Effector memory CD4-positive, alpha-beta T cell (primary cell): ENCODE measurements at places on chromosomes 11 and 22.

- DNase-seq: no peak
Observed at GRCh38 chr11:120208777-120209176, 2.1 kb upstream of the OAF start.

GRCh38 chr11:12221051-12221535, 110.7 kb downstream of the MICAL2 start:
- DNase-seq: no peak

DNA sequence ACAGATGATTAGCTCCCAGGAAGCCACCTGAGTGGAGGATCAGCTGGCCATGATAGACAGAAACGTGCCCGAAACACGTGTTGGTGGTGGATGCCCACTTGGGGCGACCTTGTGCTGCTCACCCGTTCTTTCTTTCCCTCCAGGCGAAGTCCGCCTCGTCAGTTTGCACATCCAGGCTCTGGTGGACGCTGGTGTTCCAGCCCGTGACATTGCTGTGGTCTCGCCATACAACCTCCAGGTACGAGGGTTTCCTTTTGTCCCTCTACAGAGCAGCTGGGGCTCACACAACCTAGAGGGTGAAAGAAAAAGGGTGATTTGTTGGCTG, 30.6 kb downstream of the IGHMBP2 start:
- DNase-seq: no peak

GRCh38 chr22:22123118-22123959, 121.2 kb upstream of the VPREB1 start:
- DNase-seq: no peak

- DNase-seq: no peak
Observed at GRCh38 chr11:126140201-126140925, 71.1 kb downstream of the RPUSD4 start.

GRCh38 chr11:2313051-2313951, 11.5 kb downstream of the TSPAN32 start:
- DNase-seq: no peak

- DNase-seq: no peak
Observed at GRCh38 chr22:27842669-27843431, 41.3 kb upstream of the MN1 start.

DNA sequence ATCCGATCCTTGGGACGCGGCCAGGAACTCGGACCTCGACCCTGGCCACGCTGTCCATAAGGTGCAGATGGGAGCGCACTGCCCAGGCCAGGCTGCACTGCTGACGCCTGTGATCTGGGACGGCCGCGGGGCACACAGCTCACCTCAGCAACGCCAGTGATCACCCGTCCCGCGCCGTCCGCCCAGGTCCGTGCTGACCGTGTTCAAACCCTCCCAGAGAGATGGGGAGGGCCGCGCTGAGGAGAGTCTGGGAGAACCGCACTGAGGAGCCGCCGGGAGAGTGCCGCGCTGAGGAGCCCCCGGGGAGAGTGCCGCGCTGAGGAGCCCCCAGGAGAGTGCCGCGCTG, 636 bp downstream of the KCNQ1OT1 start:
- DNase-seq: no peak

DNA sequence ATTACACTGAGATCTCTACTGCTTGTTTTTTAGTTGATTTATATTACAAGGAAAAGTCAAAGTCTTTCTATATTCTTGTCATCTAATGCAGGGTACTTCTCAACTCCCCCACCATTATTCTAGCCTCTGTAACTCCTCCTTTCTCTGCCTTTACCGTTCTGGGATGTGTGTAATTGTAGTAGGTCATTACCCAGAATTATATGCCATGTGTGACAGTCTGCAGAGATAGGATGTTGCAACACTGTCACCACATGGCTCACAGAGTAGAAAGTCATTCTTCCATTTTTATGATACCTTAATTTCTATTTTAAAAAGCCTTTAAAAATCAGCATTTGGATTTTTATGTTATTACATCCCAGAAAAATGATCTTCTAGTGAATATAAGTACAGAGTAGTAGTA, 32.7 kb downstream of the ZNF143 start:
- no peak for DNase-seq

DNA sequence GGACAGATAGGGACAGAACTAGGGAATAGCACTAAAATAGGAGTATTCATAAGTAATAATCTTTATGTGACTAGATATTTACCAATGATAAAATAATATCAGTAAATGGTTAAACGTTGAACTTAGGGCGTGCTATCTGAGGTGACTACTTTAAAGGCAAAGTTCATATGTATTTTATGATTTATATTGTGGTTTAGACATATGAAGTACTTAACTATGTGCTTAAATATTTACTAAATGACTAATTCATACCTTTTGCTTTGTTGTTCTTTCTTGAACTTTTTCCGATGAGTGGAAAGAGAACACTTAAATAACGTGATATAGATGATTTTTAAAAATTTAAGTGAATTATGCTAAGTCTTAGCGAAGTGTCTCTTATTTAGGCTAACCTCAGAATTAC, 14.7 kb downstream of the LUZP2 start:
- DNase-seq: no peak

- DNase-seq: no peak
Observed at GRCh38 chr11:1623716-1624115, 1.8 kb upstream of the KRTAP5-4 start.

DNA sequence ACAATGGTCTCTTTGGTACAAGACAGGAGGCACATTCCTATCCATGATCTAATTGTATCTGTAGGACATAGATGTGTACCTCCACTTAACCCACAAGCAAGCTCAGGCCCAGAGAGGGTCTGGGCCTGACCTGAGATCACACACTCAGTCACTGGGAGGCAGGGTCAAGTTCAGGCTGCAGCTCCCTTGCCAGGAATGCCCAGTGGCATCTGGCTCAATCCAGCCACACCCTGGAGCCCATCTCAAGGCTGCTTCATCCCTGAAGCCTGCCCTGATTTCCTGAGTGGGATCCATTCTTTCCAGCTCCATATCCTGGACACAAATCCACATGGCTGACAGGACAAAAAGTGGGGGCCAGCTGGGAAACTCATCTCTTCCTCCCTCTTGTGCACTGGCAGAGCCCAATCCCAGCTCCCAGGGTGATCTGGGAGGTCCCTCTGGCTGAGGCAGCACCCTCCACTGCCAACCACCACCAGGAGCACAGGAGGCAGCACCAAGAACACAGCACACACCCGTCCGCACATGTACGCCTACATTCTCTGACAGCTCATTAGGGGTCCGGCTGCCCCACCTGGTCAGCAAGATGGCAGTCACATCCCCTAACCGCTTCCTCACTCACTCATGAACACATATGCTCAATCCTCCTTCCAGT, 39.2 kb upstream of the KLHL35 start:
- no peak for DNase-seq

DNA sequence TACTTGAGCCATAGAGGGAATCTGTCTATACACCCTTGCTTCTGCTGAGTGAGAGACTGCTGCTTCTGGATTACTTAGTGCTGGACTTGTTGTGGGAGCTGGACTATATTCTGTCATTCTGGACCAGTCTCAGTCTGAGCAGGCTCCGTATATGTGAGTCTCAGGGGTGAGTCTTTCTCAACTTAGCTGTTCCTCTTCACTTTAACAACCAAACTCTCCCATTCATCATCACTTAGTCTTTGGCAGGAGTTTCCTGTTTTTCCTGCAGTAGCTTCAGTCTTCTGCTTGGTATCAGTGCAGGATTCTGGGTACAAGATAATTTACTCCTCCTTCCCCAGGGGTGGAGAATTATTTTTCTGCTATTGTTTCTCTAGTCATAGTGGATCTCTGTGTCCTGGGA, 779.5 kb downstream of the METTL15 start:
- DNase-seq: no peak

- DNase-seq: no peak
Observed at GRCh38 chr11:128860571-128861361, 6.3 kb downstream of the KCNJ1 start.

DNA sequence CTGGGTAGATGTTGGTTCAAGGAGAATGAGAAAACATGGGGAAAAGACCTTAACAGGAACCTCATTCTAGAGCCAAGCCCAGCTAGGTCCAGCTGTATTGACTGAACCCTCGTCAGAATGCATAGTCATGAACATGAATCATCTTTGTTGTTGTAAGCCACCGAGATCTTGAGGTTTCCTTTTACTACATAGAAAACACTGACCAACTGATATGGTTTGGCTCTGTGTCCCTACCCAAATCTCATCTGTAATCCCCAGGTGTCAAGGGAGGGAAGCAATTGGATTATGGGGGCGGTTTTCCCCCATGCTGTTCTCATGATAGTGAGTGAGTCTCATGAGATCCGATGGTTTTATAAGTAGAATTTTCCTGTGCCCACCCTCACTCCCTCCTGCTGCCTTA, 19.4 kb upstream of the PHOX2A start:
- no peak for DNase-seq

DNA sequence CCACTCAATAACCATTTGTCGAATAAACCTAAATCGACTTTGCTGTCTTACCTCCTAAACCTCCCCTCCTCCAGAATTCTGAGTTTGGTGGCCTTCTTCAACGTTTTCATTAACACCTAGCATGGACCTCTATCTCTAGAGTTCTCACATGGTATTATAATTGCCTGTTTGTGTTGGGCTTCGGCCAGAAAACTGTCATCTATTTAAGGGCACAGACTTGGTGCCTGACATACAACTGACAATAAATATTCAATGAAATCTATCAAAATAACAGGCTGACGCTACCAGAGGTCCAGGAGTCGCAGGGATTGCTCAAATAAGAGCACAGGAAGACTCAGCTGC, 687 bp downstream of the ALKBH8 start:
- no peak for DNase-seq

- no peak for DNase-seq
Observed at GRCh38 chr11:22521226-22521625, 104.4 kb downstream of the FANCF start.

DNA sequence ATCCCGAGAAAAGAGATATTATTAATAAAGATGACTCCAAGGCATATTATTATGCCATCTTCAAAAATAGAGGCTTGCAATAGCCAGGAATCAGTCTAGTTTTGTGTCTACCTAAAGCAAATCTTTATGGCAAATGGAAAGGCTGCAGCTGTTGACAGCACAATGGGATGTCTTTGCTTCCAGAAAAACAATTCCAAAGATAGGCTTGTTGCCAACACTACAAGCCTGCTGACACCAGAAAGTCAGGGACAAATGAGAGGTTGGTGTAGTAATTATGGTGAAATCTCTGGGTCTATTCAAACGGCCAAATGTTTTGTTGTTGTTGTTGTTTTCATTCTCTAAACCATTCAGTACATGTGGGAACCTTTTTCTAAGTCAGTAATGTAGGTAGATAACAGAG, 101.8 kb downstream of the LUZP2 start:
- DNase-seq: no peak

- no peak for DNase-seq
Observed at GRCh38 chr11:25242928-25243327, 746.1 kb downstream of the LUZP2 start.

DNA sequence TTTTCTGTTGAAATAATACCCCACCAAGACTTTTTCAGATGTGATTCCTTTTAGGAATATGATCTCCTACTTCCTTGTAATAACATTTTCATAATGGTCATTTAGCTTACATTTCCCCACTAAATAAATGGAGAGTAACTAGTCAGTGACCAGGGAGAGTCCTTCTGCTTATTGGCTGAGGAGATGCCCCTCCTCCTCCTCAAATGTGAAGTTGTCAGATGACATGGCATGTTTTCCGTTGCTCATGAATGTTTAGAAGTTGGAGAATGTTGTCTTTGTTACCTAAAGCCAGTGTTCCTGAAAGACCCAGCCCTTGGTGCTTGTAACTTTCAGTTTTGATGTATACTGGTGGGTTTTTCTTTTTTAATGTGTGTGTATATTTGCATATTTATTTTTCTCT, 38.2 kb downstream of the CSRP3 start:
- no peak for DNase-seq

- no peak for DNase-seq
Observed at GRCh38 chr11:68074584-68075352, 35.9 kb downstream of the TCIRG1 start.

DNA sequence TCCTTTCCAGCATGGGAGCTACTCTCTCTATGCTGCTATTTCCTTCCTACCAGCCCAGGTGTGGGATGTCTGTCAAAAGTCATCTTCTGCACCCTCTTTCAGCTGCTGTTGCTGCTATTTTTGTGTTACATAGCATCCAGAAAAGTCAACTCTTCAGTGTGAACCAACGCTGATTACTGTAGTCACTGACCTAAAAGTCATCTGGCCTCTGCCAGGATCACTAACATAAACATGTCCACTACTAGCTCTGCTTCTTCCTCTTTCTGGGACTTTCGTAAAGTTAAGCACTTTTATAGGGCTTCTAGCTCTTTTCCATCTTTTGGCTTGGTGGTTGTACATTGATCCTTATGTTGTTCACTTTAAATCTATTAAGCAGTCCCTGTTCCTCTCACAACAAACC, 90.2 kb upstream of the CARD18 start:
- DNase-seq: no peak

- no peak for DNase-seq
Observed at GRCh38 chr11:86743223-86744118, 56.9 kb upstream of the PRSS23 start.

- DNase-seq: no peak
Observed at GRCh38 chr11:121106812-121107211, 5.8 kb downstream of the TECTA start.
